ENCODE measurements at places on chromosomes 5 and 9. TPM values are rescaled to one million over a fixed set of nuclear protein-coding genes. Genes with fewer than 3 reads are reported as not detected.

NSA2 gene
- total RNA-seq: 114 TPM

TLX3 gene
- total RNA-seq: not detected

GRCh38 chr9:105455836-105456475, 8.1 kb downstream of the FSD1L start:
- no peak for DNase-seq

GRCh38 chr9:9538766-9539165, 1074.0 kb downstream of the PTPRD start:
- DNase-seq: no peak

JAKMIP2 gene
- total RNA-seq: not detected

GRCh38 chr5:88830567-88830966, 52.4 kb downstream of the MEF2C start:
- no peak for DNase-seq

DNA sequence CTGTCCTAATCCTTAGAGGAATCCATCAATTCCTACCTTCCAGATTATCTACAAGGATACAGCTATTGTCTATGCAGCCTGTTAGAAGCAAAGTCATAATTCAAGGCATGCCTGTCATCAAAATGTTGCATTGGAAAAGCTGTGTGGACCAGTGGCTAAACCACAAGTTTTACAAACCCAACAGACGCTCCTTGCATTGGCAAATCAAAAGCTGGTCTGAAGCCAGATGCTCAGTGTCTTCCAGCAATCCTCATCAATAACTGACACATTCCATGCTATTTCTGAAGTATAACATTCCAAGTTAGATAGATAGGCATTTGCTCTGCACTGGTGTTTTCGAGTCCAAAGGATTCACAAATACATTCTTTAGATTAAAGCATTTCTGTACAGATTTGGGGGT, 213.6 kb downstream of the EBF1 start:
- no peak for DNase-seq

AHRR gene
- 74.8 TPM for total RNA-seq

EPB41L4A gene
- not detected for total RNA-seq

FOXD4L4 gene
- total RNA-seq: 0.16 TPM

CCDC152 gene
- not detected for total RNA-seq

- DNase-seq: no peak
Measured at GRCh38 chr9:114958844-114959235, 28.4 kb upstream of the TNFSF8 start.

DNA sequence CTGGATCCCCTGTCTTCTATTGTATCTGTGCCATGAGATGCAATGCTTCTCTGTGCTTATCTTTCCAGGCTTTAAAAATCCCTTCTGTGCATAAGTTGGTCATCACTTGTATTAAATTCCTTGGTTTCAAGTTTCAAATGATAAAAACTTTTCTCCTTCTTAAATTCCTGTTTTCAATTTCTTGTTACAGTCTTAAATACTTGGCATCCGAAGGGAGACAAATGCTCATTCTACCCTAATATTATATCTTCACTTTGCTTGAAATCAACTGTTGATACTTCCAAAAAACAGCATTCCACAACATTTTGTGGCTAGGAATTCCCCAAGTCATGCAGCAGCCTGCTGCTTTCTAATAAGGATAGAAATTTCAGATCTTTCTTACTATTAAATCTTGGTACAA, 413.2 kb upstream of the ACTBL2 start:
- peak; percentile 45 for DNase-seq

PCDHGA10 gene
- 32.1 TPM for total RNA-seq

FBP2 gene
- total RNA-seq: not detected

GRCh38 chr5:123964884-123965283, 452.9 kb downstream of the CSNK1G3 start:
- peak; percentile 56 for DNase-seq

FOXE1 gene
- not detected for total RNA-seq

GRCh38 chr9:89881431-89881830, 276.6 kb downstream of the GADD45G start:
- DNase-seq: no peak

FOXD4L3 gene
- total RNA-seq: not detected

FSTL4 gene
- 0.36 TPM for total RNA-seq

DNA sequence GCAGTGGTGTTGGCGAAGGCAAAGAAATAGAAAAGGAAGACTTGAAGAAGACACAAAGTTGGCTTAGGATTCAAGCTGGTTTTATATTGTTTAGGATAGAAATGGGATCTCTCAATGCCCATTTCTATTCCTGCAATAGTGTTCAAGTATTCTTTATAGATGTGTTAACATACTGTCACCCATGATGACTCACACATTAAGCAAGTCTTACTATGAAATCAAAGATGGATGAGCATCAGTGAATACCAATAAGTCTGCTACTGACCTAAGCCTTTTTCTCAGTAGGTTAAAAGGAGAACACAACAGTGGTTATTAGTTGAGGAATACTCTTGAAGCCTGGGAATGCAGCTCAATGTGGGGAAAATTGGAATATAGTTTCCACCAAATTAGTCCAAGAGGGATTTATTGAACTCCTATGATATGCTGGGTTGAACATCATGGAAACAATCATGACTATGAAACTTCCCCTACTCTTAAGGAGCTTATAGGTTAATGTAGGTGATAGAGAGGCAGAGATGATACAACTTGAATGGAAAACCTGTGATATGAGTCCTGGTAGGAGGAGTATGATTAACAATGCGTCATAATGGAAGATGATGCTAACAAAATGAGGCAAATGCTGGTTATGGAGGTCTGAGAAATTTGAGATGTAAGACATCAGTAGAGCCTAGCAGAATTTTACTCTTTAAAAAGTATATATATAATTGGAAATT, 417.1 kb upstream of the DAP start:
- DNase-seq: no peak

GRCh38 chr5:112787896-112788295, 50.2 kb downstream of the APC start:
- DNase-seq: no peak

- DNase-seq: no peak
Measured at GRCh38 chr5:124737651-124738050, 8.8 kb downstream of the ZNF608 start.

CCL19 gene
- not detected for total RNA-seq

SPATA31E1 gene
- total RNA-seq: not detected

- peak; percentile 34 for DNase-seq
Measured at GRCh38 chr5:177336112-177336511, 15.4 kb downstream of the LMAN2 start.

DNA sequence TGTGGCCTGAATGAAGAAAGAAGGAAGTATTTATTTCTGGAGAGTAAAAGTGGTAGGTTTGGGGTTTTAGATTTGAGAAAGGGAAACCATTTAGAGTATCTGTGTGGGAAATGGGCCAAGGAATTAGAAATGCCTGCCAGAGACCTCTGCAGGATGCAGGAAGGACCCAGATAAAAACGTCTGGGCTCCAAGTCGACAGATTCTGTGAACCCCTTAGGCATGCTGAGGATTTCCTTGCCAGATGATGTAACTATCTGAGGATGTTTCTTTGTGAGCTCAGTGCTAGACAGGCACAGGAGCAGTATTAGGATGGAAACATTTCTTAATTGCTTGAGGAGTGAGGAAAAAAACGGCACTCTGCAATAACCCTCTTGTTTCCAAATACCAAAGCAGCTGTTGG, 251.8 kb upstream of the DMRT1 start:
- DNase-seq: no peak

GRCh38 chr5:157506066-157506590, 46.1 kb downstream of the NIPAL4 start:
- peak; percentile 55 for DNase-seq
